ENCODE measurements at places on chromosomes 6 and 20. TPM values are rescaled to one million over a fixed set of nuclear protein-coding genes. Genes with fewer than 3 reads are reported as not detected.

The GRM1 gene
- 0.09 TPM for total RNA-seq

The THBS2 gene
- 23.7 TPM for total RNA-seq

The FRS3 gene
- 8.5 TPM for total RNA-seq

- no peaks in the 10 kb centered on the region for H3K36me3 ChIP-seq
- DNase-seq: no peak
- no peak overlapping the region for H3K4me3 ChIP-seq
- peaks cover 22% of the 10 kb centered on the region for H3K4me1 ChIP-seq
- peak overlapping the region; percentile 61 for H3K27ac ChIP-seq
Measured at GRCh38 chr20:17542481-17542880, 11.3 kb upstream of the BFSP1 start.

DNA sequence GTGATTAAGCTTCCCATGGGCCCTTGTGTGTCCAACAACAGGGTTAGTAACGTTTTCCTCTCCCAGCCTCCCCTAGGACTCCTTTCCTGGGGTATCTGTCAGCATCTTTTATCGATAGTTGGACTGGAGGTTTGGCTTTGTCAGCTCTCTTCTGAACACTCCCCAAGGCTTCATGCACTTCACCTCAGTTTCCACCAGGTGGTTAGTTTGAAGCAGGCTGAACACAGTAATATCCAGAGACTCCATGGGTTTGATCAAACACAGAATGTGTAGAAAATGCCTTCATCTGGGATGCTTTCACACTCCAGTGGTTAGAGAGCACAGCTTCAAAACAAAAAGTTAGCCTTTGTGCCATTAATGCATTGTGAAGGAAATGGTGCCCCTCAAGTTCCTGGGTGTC, 139.1 kb downstream of the SLC24A3 start:
- no peak overlapping the region for H3K4me3 ChIP-seq
- no peaks in the 10 kb centered on the region for H3K27me3 ChIP-seq
- H3K36me3 ChIP-seq: no peaks in the 10 kb centered on the region
- no peak overlapping the region for H3K27ac ChIP-seq
- DNase-seq: no peak
- no peaks in the 10 kb centered on the region for H3K4me1 ChIP-seq

All from upper lobe of right lung (tissue), 1 donor.